ENCODE measurements at places on chromosomes 7 and 10. TPM values are rescaled to one million over a fixed set of nuclear protein-coding genes. Genes with fewer than 3 reads are reported as not detected.

Gene PTPRE
- 29.5 TPM for total RNA-seq

Gene IKZF5
- total RNA-seq, result 50.5 TPM

- DNase-seq, result no peak
Observed at GRCh38 chr10:91652364-91652763, 19.5 kb upstream of the PPP1R3C start.

DNA sequence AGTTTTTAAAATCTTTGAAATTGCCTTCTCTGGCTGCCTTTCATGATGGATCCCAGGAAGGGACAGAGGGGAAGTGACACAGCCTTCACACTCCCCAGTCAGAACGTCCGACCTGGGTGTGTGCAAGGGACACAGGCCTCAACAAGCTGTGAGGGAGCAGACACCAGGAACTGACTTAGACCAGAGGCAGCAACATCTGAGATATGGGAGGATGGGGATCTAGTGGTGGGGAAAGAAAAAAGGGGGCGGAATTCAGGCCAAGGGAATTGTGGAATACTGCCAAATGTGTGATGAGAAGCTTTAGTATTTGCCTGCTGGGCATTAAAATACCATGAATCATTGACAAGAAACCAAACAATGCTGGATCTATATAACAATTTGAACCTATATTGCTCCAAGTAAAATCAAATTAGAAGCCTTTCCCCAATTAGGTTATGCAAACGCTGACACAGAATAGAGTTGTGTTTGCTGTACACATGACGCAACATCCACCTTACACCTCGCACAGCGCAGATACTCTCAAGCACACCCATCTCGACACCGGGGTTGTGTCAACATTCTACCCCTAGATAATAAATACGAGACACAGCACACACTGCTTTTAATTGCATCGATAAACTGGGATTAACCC is 17.2 kb upstream of the MNX1 start:
- no peak for DNase-seq

DNA sequence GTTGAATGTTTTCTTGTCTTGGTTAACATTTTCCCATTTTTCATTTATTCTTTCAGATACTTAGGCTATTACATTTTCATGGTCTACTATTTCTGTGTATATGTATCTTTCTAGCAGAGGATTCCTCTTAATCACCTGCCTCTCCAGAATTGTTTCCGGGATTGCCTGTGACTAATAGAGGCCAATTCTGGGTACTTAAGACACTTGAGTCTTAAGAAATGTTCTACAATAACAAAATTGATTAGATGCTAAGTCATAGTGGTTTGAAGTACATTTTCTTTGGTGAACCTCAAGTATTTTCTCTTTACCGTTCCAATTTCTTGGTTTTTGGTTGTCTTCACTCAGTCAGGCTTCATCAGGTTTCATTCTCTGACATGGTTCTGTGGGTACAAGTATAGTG is 26.4 kb downstream of the BBS9 start:
- DNase-seq, result no peak

- DNase-seq, result peak; percentile 12
Observed at GRCh38 chr7:129952086-129952652, 591 bp downstream of the UBE2H start.

Data from naive thymus-derived CD8-positive, alpha-beta T cell (primary cell).